ENCODE measurements at places on chromosomes 2 and 18. TPM values are rescaled to one million over a fixed set of nuclear protein-coding genes. Genes with fewer than 3 reads are reported as not detected.

PLA2R1 gene
- 1.9 TPM for total RNA-seq

PLB1 gene
- 4.5 TPM for total RNA-seq

LRRC30 gene
- total RNA-seq = not detected

KDM3A gene
- total RNA-seq = 22.7 TPM

CYP26B1 gene
- not detected for total RNA-seq

GAL3ST2 gene
- not detected for total RNA-seq

DDX18 gene
- 63.8 TPM for total RNA-seq

Data from SJSA1 (cell line).